CD4-positive, alpha-beta T cell treated with Interleukin-6 at 100 ng/mL for 8 hours (primary cell): ENCODE measurements at places on chromosomes 4 and X.

DNA sequence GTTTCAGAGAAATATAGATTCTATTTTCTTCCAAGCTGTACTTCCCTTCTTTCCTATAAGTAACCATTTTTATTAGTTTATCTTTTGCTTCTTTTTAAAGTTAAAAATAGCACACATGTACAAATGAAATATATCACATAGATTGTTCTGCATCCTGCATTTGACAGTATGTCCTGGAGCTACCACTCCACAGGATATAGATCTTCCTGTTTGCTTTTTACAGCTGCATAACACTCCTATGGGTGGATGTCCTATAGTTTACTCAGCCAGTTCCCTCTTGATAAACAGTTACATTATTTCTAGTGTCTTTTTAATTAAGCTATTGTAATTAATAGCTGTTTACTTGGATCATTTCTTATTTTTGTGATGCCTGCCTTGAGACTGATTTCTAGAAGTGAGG lies 301.6 kb upstream of the DDX53 start:
- DNase-seq: no peak

GRCh38 chr4:23999714-24000469 lies 110.0 kb upstream of the PPARGC1A start:
- DNase-seq: no peak

DNA sequence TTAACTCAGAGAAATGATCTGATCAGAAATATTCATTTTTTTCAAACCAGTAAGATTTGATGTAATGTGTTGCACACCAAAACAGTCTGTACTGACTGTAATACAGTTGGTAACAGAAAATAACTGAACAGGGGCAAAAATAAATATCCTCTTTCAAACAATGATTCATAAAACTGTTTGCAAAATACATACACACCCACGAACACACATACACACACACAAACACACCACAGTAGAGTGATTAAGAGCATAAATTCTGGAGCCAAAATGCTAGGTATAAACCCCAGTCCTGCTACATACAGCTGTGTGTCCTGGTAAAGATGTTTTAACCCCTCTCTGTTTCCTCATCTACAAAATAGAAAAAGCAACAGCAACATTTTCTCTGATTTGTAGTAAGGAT lies 376.6 kb downstream of the PDGFC start:
- DNase-seq: no peak

DNA sequence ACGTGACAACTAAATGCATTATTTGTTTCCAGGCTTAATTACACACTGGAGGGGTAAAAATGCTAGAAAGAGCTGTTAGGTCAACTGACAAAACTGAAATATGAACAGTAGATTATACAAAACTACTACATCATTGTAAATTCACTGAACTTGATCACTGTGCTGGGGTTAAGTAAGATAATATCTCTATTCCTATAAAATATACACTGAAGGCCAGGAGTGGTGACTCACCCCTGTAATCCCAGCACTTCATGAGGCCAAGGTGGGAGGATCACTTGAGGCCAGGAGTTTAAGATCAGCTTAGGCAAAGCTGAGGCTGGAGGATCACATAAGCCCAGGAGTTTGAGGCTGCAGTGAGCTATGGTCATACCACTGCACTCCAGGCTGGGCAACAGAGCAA lies 31.8 kb upstream of the NKX6-1 start:
- DNase-seq: no peak

DNA sequence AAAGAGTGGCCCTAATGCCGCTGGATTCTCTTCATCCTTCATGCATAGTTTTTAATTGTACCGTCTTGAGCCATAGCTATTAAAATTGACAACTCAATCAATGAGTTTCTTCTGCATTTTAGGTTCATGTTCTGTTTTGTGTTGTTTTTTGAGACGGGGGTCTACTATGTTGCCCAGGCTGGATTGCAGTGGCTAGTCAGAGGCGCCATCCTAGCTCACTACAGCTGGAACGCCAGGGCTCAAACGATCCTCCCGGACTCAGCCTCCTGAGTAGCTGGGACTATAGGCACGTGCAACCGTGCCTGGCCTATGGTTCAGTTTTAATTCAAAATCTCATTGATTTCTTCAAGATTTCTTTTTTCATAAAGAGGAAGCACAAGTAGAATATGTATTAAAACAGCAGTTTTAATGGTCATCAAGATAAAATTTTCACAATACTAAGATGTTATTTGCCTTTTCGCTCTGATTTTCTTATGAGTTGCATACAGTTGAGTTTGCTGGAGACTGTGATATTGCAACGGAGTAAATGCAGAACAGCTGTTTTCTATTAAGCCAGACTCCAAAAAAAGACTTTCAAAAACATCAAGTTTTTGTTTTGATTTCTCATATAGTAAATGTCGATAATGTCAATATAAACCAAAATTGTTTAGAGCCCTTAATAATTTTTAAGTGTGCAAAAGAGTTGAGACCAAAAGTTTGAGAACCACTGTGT lies 1.1 kb upstream of the STX18 start:
- DNase-seq: no peak

DNA sequence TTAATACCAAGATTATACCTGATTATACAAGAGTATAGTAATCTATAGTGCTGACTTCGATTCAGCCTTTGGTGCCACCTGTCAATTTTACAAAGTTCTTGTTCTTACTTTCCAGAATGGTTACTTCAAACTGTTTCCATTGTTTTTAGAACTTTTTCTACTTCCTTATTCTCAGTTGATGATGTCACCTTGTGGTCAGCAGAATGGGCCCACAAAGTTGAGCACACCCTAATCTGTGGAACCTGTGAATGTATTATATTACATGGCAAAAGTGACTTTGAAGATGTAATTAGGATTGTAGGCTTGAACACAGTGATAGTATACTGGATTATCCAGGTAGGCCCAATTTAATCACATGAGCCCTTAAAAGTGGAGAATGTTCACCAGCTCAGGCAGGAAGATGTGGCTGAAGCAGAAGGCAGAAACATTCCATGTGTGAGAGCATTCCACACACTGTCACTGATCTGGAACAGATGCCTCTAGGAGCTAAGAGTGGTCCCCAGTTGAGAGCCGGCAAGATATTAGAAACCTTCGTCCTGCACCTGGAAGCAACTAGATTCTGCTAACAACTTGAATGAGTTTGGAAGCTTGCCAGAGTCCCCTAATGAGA lies 6.3 kb upstream of the SGMS2 start:
- DNase-seq: no peak

- DNase-seq: no peak
These were observed 28.3 kb downstream of the CYTL1 start for GRCh38 chr4:4990857-4991540.

GRCh38 chrX:41300758-41301437 lies 33.1 kb upstream of the DDX3X start:
- DNase-seq: no peak

- no peak for DNase-seq
These were observed 37.7 kb downstream of the HAND2 start for GRCh38 chr4:173492315-173492714.

- DNase-seq: no peak
These were observed 20.6 kb downstream of the ZNF721 start for GRCh38 chr4:478373-478772.

GRCh38 chr4:138161351-138161750 lies 80.8 kb downstream of the SLC7A11 start:
- no peak for DNase-seq

- no peak for DNase-seq
These were observed 1296.1 kb upstream of the PCDH7 start for GRCh38 chr4:29423836-29424721.

DNA sequence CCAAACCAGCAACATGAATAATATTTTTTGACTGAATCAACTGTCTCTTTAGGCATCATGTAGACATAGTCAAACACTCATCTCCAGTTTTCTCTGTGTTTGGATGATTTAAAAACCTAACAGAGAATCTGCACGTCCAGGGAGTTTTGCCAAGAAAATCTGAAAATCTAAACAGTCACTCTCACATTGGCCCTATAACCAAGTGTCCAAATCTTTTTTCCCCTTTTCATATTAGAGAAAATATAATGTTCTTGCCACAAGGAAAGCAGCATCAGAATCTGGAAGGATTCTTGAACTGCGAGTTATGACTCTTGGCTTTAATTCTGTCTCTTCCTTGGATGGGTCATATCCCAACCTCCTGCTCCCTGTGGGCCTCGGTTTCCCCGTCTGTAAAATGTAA lies 8.8 kb upstream of the CHRDL1 start:
- no peak for DNase-seq

DNA sequence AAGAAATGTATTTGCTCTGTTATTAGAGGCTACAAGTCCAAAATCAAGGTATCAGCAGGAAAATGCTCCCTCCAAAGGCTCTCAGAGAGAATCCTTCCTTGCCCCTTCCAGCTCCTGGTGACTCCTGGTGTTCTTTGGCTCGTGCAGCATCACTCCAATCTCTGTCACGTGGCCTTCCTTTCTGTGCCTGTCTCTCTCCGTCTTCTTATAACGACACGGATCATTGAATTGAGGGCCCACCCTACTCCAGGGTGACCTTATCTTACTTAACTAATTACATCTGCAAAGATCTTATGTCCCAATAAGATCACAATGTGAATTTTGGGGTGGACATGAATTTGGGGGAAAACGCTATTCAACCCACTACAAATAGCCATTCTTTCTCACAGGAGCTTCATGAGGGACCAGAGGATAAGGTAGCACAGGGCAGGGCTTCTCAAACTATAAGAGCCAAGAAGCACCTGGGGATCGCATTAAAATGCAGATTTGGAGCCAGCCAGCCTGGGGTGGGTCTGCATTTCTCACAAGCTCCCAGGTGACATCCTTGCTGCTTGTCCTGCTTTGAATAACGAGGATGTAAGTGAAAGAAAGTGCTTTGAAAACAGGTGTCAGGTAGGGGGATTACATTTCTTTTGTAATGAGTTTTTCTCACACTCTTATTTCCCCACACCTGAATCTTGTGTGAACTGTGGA lies 41.9 kb upstream of the APLN start:
- no peak for DNase-seq

- no peak for DNase-seq
These were observed 16.6 kb downstream of the TMEM255A start for GRCh38 chrX:120294651-120295050.

DNA sequence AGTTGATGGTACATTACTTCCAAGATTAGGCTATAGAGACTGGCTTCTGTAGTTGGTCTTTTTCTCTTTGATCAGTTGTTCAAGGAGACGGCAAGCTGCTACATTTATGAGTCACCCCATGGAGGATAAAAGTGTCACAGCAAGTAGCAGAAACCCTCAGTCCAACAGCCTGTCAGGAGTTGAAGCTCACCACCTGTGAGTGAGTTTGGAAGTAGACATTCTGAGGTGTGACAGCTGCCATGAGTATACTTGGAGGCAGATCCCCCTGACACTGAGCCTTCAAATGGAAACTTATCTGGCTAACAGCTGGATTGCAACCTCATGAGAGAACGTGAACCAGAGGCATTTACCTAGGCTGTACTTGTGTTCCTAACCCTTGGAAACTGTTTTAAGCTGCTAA lies 68.0 kb downstream of the CCNG2 start:
- DNase-seq: no peak

DNA sequence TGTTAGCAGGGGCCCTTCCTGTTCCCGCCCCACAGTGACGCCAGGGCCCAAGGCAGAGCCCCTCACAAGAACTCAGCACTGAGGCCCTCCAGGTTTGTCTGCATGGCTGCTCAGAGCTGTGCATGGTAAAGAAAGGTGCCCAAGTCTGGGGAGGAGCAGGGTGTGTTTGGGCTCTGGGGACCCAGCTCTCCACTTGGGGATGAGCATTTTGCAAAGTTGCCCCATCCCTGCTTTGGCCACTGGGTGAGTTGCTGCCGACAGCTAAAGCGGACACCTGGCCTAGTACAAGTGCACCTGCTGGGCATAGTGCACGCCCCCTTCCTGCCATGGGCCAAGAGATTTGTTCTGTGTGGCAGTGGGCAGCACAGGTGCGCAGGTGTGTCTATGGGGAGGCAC lies 2.0 kb upstream of the MXD4 start:
- no peak for DNase-seq
